ENCODE measurements at places on chromosomes 4 and X.

- DNase-seq: no peak
Measured at GRCh38 chrX:154840856-154841255, 6.4 kb upstream of the SMIM9 start.

DNA sequence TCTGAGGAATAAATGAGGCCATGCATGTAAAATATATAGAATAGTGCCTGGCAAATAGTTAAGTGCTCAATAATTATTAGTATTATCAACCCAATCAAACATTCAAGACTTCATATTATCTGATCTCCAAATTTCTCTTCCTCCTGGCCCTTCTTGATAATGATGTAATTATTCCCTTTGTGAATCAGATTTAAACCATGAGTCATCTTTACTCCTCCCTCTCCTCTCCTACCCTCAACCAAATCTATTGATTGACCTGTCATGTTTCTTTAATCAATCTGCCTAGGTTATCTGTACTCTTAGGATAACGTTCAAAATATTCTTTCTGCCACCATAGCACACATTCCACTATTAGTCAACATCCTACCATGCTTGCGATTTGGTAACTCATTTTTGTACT, 129.8 kb upstream of the NAP1L5 start:
- DNase-seq: no peak

DNA sequence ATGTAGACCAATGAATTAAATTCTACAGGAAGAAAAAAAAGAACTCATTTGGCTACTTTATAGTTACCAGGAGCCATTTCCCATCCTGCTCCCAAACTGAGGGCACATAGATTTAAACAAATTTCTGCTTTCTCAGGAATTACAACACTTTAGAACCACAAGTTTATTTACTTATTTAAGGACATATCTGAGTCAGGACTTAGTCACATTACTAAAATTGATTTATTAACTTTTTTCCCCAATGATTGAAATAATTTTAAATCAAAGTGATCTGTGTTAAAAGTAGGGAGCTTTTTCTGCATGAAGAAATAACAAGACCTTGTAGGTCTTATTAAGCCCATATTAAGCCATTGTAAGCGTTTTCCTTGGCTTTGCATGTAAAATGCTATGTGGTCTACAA, 291.0 kb upstream of the HAND2 start:
- no peak for DNase-seq

DNA sequence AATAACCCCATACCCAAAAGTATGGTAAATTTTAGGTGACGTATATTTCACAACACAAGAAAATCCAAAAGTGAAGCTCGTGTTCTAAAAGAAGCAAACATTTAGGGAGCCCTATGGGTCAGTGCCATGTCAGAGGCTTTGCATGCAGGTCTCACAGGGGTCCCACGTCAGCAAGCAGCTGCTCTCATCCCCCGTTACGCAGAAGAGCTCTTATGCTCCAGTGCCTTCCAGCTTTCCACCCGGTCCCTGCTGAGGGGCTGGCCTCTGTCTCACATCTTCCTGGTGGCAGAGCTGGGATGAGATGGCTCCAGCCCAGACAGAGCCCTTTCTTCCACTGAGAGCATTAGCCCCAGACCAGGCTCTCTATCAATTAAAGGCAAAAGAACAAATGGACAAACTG, 82.0 kb downstream of the IRF2 start:
- no peak for DNase-seq

- no peak for DNase-seq
Measured at GRCh38 chrX:11470250-11470974, 177.2 kb downstream of the AMELX start.

DNA sequence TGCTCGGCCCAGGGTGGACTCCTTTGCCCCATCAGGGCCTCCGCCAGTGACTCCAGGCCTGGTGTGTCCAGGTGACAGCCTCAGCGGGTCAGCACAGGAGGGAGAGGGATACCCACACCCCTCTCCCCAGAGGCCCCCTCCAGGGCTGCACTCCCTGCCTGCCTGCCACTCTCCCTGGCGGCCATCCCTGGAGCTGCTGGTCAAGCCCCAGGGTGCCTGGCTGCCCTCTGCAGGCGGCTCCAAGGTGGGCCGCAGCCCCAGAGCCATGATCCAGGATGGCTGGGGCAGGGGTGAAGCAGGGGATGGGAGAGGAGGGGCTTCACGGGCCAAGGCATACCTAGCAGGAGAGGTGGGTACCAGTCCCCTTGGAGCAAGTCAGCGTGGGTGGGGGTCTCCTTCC, 3.8 kb downstream of the FGFRL1 start:
- DNase-seq: no peak

- DNase-seq: no peak
Measured at GRCh38 chr4:7598939-7599790, 164.4 kb upstream of the PSAPL1 start.

- DNase-seq: no peak
Measured at GRCh38 chr4:110474481-110474880, 1.5 kb upstream of the ENPEP start.

- DNase-seq: no peak
Measured at GRCh38 chr4:79014230-79014629, 75.0 kb upstream of the PAQR3 start.

All from activated effector memory CD4-positive, alpha-beta T cell treated with Interleukin-2 at 50 U/mL for 16 hours (primary cell).